BJ (cell line): ENCODE measurements at places on chromosomes 12 and 14.

GRCh38 chr14:58882577-58883018, 244.8 kb downstream of the DACT1 start:
- DNase-seq: no peak

DNA sequence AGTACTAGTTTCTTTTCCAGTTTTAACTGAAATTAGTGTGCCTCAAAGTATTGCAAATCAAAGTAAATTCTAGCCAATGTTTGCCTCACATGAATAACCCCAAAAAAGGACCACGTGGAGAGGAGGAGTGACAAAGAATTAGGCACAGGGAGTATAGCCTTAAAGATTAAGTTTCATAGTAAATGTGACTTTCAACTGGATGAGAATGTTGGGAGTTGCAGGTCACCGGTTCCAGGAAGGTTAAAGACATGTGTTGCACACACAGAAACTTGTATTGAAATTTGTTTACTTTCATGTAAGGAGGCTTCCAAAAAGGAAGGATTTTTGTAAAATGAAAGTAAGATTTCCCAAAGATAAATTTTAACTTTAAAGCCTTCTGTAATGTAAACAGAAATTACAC, 89.1 kb upstream of the CCDC198 start:
- no peak for DNase-seq

DNA sequence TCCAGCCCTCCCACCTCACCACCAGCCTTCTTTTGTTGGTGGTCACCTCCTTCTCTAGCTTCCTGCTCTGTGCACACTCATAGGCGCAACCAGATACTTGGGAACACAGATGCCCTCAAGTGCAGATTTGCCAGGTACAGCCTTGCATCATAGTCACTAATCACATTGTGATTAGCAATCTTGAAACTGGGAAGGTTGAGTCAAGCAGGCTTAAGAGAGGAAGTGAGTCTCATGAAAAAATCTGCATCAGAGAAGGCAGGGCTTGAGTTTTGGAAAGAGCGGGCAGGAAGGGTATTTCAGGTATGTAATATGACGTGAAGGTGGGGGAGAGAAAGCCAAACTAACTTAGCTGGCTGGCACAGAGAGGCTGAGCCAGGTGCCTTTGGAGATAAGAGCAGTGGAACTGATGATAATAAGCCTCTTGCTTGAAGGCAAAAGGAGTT, 2.7 kb upstream of the RABGGTA start:
- no peak for DNase-seq

DNA sequence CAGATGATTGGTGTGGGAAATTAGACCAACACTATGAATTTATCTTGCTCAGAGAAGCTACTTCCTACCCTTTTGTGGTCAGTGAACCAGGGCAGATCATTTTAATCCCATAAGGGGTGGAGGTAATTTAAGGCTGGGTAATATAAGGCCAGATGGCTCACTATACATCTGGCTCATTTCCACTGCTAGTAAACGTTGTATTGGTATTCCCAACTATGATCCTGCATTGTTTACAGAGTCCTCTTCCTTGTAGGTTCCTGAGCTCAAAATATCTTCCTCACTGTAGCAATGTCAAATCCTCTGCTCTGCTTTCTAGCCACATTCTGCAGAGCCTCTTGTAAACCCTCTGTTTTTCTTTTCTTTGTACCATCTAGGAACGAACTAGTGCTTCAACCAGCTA, 93.0 kb upstream of the MGAT4C start:
- DNase-seq: no peak

DNA sequence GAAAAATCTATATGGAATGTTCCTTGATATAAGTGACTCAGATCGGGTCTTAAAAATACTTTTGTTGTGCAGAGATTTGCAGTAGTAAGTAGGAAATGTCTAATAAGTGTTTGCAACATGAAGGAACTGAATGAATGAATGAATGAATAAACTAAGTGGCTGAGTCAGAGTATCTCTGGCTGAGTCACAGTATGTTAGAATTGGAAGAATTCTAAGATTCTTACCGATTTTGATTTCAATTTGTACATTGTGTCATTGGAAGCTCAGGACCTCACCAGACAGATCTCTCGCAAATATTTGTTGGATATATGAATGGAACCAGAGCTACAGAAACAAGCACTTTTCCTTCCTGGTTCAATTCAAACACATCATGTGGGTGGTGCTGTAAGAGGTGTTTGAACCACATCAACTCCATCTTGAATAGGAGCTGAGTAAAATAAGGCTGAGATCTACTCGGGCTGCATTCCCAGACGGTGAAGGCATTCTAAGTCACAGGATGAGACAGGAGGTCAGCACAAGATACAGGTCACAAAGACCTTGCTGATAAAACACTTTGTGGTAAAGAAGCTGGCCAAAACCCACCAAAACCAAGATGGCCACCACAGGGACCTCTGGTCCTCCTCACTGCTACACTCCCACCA, 123.9 kb upstream of the FOXN3 start:
- peak; percentile 82 for DNase-seq

DNA sequence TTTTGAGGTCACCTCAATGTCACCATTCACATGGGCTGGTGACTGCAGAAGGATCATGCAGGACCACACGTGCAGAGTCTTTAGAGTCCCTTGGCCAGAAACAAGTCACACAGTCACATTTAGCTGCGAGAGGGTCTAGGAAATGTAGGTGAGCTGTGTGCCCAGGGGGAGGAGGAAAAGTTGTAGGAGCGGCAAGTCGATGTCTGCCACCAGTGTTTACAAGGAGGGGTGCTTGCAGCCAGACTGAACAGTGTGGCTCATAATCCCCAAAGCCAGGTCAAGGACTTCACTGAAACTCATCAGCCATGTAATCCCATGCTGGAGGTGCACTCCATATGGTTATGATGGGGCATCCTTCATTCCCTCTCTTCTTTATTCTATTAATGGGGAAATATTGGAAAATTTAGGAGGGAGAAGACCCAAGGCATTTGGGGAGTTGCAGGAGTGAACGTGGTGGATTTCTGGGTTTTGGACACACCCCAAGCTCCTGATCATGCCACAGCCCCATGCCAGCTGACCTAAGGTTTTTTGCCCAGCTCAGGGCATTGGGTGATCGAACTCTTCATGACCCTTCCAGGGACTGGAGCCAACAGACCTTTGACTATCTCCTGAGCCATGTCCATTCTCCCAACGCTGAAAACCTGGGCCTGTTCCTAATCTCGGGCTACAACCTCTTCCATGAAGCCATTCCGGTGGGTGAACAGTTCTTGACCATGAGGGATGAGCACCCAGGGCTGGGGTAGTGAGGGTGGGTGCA, 7.2 kb downstream of the DAO start:
- DNase-seq: no peak

DNA sequence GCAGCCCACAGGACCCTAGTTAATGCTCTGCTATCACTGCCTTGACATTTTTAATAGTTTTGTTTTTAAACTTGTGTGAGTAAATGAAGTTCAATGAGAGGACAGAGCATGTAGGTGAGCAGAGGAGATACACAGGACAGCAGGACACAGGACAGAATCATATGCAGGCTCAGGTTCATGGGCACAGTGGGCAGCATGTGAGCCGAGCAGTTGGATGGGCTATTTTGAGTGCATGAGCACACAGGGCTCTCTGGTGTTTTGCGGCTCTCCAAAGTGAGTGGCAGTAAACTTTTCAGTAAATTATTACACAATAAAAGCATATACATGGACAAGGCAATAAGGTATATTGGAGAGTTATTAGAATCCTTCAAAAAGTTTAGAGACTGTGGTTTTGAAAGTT, 189.7 kb upstream of the OR4E1 start:
- DNase-seq: no peak

DNA sequence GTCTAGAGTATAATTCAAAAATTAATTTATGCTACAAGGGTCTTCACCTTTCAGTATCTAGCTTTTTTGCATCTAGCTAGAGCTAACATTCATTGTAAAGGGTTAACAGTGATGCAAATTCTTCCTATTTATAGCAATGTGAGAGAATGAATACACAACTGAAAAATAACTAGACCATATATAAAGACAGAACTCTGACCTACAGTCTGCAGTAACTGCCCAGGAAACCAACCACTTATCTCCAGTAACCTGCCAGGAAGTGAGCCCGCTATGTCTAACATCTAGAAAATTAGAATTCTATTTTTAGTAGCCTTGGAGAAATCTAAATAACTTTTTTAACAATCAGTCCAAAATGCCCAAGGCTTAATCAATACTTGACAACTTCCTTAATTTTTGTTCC, 1021.9 kb downstream of the LRFN5 start:
- no peak for DNase-seq

DNA sequence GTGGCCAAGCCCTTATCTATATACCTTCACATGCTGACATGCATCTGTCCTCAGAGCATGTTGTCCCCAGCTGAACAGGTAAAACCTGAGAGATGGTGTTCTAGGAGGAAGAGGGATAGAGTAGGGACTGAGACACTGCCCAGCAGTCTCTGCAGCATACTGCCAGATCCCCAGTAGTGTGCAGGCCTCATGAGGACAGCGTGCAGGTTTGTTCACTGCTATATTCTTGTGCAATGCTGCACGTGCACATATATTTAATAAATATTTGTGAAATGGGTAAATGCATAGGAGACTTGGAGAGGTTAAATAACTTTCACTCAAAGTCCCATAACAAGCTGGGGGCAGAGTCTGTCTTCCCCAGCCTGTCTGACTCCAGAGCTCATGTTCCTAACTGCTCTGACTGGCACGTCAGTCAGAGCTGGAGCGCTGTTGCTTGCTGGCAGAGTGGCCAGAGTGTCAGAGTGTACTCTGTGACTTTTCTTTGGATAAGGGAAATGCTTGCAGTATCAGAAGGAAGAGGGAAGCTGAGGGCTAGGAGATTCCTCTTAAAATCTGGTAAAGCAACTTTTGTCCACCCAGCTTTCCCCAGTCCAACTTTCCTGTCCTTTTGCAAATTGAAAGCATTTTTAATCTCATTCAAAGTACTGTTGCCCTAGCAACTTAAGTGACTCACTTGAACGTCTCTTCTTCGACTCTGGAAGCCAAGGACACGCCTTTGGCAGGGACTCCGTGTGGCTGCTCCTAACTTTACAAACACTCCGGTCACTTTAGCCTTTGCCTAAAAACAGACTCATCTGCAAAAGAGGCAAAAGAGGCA, 14.9 kb upstream of the POLR3B start:
- DNase-seq: peak; percentile 74

DNA sequence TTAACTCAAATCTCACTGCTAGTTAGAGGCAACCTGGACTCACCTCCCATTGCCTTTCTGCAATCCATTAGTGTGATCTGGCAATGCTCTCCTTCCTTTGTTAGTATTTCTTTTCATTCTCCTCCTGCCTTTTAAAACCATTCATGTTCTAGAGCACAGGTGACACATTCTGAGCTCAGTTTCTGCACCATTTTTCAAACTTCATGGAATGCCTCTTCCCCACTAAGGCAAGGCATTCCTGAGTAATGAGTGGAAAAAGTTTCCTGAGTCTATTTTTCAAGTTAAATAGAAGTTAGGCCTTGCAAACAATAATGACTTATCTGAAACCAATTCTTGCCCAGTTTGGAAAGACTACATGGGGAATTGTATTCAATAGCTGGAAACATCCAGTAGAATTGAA, 1001.8 kb downstream of the BCL11B start:
- DNase-seq: no peak

- DNase-seq: no peak
Measured at GRCh38 chr14:73262427-73263183, 25.3 kb downstream of the PAPLN start.

DNA sequence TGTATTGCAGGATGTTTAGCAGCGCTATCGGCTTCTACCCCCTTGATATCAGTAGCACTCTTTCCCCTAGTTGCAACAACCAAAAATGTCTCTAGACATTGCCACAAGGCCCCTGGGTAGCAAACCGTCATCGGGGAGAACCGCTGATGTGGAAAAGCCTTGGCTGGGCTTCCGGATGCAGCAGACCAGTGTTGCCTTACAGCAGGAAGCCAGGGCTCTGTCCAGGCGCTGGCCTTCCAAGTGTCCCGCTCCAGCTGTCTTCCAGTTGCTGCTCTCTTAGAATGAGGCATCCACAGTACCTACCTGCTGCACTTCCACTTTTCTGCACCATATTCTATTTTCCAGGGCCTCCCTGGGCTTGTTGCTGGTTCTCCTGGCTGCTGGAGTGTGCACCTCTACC, 22.6 kb upstream of the SLC10A1 start:
- no peak for DNase-seq

DNA sequence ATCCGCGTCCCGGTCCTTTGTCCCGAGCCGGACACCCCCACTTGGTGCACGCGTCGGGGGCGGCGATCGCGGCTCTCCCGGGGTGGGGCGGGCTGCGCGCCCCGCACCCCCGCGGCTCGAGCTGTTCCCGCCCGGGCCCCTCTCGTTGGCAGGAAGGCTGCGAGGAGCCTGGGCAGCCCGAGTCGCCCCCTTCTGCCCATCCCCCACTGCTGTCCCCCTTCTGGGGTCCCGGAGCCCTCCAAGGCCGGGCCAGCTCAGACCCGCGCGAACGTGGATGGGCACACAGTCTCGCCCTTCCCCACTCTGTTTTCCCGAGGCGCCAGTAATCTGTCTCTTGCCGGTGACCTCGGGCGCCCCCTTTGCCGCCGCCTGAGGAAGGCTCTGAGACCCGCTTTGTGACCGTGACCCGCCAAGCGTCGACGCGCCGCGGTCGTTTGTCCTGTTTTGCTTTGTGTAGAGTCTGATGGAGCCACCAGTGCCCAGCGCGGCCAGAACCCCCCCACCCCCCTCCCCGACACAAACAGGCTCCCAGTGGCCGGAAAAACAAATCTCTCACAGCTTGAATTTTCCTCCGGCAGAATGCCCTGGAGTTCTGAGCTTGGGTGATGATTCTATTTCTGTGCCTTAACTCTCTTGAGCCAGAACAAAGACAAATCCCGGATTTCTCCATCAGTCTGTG, 610 bp downstream of the C14orf132 start:
- DNase-seq: no peak

- DNase-seq: no peak
Measured at GRCh38 chr12:98504368-98504617, 11.1 kb upstream of the TMPO start.

DNA sequence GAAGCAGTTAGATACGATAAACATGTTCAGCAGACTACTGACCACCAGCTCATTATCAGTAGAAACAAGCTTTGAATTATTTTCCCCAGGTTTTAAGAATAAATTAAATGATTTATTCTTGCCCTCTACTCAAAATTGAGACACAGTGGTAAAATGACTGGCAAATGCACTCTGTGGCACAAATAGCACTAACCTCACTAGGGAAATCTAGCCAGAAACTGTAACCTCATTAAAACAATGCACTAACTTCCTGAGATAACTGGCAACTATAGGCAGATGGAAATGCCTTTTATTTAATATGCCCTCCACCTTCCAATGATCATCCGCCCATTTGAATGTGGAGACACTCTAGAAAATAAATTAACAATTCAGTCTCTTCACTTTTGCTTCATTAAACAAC, 33.2 kb downstream of the CPNE8 start:
- no peak for DNase-seq

DNA sequence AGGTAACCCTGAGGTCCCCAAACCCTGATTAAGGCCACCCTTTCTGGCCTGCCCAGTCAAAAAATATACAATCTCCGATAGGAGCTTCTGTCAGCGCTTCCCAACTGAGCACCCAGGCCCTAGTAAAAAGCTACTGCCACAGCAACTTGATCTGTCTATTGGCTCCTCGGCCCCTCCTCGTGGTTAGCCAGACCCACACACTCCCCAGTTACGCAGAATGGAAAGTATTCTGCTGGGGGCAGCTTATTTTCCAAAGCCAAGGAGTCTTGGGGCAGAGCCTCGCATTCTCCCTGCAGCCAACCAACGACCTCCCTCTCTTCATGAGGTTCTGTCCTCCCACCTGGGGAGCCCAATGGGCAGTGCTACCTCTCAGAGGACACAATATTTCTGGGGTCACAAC, 32.1 kb downstream of the FMNL3 start:
- DNase-seq: no peak

- DNase-seq: peak; percentile 89
Measured at GRCh38 chr12:1474041-1474573, 120.3 kb downstream of the FBXL14 start.
